Stimulated activated CD4-positive, alpha-beta T cell treated with anti-CD3 and anti-CD28 coated beads, Interleukin-4, amount 100 ng/mL, for 1 hour (primary cell): ENCODE measurements at places on chromosomes 1 and 21.

DNA sequence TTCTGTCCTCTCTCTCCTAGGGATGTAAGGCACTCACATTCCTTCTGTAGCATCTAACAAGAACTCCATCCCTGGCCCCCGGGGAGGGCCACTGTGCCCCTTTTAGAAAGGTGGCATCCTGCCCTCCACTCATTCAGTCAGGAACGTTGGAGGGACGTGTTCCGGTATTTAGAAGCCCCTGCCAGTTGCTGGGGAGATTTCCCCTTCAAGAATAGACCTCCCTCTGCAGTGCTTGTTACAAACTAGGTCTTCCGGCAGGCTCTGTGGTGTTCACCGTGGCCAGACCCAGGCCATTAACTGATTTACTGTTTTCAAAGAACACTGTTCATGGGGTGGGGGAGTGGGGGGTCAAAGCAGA, 779 bp downstream of the PCP4L1 start:
- DNase-seq = no peak

GRCh38 chr1:19436716-19437476, 48.4 kb downstream of the CAPZB start:
- DNase-seq = no peak

DNA sequence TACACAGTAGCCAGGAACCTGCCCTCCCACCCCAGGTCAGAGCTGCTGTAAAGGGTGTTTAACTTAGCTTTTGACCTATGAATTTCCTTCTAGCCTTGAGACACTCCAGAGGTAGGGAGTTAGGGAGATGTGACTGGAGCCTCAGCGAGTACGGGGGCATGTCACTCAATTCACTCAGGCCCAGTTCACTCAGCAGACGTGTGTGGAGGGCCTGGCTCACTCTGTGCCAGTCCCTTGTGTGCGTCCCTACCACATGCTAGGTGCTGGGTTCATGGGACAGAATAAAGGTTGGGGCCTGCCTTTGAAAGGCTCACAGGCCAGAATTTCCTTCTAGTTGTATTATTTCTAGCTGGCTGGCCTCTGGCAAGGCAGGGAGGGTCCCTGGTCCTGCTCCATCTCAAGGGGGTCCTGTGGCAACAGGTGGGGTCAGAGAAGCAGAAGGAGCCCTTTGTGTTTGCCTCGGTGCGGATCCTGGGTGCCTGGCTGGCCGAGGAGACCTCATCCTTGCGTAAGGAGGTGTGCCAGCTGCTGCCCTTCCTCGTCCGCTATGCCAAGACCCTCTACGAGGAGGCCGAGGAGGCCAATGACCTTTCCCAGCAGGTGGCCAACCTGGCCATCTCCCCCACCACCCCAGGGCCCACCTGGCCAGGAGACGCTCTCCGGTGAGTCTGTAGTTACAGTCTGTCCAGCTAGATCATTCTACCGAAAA, 4.5 kb downstream of the NCDN start:
- no peak for DNase-seq

- no peak for DNase-seq
These were observed 14.4 kb upstream of the SCCPDH start for GRCh38 chr1:246709835-246710234.

- no peak for DNase-seq
These were observed 80.3 kb downstream of the RUNX3 start for GRCh38 chr1:24849672-24850295.

DNA sequence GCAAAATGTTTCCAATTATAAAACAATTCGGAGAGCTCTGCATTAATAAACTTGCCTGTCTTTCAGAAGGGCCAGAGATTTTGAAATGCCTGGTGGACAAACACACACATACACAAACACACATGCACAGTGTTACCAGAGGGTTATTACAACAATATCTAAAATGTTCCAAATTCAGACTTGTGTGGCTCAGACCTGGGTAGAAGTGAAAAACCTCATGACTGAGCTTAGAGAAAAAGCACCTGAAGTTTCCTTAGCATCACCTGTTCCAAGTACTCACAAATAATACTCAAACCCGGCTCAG, 247.9 kb downstream of the FOXD2 start:
- DNase-seq = no peak

DNA sequence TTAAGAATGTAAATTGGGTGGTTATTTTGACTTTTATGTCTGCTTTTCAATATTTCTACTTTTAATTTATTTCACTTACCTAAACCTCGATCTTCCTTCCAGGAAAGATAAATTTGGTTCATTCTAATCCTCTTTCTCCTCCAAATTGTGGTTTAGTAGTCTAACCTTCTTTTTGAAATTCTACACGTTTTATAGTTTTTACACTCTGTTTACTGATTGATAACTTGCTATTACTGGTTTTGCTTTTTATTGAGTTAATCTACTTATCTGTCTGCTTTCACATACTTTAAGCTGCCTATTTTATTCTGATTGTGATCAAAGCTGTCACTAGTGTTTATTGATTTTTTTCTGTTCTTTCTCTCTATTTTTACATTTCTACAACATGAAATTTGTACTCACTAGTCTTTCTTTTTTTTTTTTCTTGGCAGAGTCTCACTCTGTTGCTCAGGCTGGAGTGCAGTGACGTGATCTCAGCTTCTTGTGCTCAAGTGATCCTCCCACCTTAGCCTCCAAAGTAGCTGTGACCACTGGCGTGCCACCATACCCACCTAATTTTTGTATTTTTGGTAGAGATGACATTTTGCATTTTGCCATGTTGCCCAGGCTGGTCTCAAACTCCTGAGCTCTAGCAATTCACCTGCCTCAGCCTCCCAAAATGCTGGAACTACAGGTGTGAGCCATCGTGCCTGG, 27.9 kb upstream of the ERRFI1 start:
- no peak for DNase-seq

DNA sequence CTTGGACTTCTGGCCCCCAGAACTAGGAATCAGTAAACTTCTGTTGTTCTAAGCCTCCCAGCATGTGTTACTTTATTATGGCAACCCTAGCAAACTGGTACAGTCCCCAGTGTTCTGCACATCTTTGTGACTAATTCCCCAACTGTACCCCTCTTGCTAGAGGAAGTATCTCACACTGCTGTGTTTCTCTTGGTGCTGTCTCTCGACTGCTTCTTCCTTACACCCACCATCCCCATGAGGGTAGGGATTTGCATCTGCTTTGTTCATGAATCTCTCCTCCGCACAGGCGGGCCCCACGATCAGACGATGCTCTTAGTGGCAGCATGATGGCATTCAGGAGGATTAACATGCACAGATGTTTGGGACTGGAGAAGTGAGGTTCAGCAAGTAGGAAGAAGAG, 46.7 kb downstream of the CLIC6 start:
- DNase-seq = no peak

- DNase-seq = no peak
These were observed 106.9 kb downstream of the SEC16B start for GRCh38 chr1:177862916-177863315.

- DNase-seq = no peak
These were observed 7.4 kb upstream of the MEX3A start for GRCh38 chr1:156089704-156090103.

- DNase-seq = no peak
These were observed 99.0 kb upstream of the BEND5 start for GRCh38 chr1:48875552-48876329.

DNA sequence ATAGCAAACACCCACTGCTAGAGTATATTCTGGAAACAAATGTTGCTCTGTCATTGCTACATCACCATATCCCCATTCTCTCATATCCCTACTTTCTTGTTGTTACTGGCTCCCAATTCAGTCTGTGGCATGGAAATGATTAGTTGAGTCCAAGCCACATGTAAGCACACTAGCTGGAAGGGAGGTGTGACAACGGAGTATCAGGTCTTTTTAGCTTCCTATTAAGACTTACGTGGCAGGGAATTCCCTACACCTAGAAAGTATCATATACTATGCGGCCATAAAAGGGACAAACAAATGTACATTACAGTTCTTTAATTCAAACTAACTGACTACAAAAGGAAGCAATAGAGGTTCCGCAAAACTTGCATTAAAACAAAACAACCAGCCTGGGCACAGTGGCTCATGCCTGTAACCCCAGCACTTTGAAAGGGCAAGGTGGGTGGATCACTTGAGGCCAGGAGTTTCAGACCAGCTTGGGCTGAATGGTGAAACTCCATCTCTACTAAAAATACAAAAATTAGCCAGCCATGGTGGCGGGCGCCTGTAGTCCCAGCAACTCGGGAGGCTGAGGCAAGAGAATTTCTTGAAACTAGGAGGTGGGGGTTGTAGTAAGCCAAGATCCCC, 48.6 kb downstream of the INTS7 start:
- DNase-seq = no peak

GRCh38 chr1:222418654-222419053, 129.2 kb downstream of the HHIPL2 start:
- no peak for DNase-seq

DNA sequence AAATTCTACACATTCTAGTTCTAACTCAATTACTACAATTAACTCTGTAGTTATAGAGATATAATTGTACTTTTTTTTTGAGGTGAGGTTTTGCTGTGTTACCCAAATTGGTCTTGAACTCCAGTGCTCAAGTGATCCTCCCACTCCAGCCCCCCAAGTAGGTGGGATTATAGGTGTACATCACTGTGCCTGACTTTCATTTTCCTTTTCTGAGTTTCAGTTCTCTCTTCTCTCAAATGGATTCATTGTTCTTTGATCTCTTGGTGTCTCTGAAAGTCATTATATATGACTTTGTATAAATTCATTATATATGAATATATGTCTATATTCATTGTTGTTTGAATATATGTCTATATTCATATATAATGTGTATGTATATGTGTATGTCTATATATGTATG, 74.0 kb upstream of the GALNT2 start:
- no peak for DNase-seq

GRCh38 chr1:96559707-96560596, 161.6 kb upstream of the PTBP2 start:
- no peak for DNase-seq

GRCh38 chr1:41803656-41804055, 115.1 kb downstream of the HIVEP3 start:
- no peak for DNase-seq

DNA sequence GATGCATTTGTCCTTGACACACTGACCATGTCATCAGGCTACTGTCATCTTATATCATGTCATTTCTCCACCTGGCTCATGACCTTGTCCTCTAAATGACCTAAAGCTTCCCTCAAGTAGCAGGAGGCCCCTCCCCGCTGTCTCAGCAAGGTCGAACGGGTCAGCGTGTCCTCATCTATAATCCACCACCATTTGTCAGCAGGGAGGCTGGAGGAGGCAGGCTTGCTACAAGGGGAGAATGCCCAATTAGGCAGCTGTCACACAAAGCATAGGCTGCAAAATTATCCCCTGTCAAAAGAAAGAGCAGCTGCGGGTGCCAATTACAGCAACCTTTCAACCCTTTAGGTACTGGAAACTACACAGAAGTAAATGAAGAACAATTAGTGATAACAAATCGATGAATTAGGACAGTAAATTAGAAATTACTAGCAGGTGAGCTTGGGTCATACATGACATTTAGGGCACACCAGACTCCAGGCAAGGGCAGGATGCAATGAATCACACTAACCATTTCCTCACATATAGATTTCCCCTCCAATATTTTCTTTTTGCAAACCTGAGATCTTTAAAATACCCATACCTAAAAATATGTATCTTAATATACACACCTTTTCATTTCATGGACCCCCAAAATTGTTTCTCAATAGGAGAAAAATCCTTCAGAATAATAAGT, 61.2 kb downstream of the NRIP1 start:
- no peak for DNase-seq

DNA sequence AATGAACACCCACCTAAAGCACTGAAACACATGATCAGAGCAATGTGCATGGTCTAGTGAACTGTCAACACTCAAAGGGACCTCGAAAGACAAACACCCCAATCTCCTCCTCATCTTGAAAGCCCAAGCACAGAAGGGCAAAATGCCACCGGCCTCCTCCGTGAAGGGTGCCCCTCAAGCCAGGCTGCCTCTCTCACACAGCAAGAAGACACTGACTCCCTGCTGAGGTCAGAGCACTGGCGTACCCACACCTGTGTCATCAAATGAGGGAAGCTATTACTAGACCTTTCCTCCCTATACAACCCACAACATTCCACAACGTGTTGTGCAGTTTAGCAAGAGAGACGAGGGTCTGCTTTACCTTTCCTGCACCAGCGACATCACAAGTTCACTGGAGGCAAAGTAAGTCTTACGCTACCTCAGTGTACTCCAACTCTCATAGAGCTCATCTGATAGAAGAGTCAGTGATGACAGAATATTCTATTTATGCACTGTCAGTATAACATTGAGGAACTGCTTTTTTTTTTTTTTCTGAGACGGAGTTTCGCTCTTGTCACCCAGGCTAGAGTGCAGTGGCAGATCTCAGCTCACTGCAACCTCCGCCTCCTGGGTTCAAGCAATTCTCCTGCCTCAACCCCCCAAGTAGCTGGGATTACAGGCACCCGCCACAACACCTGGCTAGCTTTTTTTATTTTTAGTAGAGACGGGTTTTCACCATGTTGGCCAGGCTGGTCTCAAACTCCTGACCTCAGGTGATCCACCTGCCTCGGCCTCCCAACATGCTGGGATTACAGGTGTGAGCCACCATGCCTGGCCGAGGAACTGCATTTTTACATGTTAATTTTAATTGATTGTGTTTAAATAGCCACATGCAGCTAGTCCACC, 3.3 kb downstream of the SH3BP5L start:
- DNase-seq = no peak

- no peak for DNase-seq
These were observed 95.9 kb upstream of the CCDC190 start for GRCh38 chr1:162956922-162957321.

GRCh38 chr1:217892750-217893149, 261.6 kb downstream of the SPATA17 start:
- DNase-seq = no peak

- DNase-seq = no peak
These were observed 30.5 kb downstream of the KRTAP10-1 start for GRCh38 chr21:44509539-44509938.

- DNase-seq = no peak
These were observed 16.7 kb downstream of the LURAP1 start for GRCh38 chr1:46219551-46220520.

GRCh38 chr1:115850937-115851336, 10.0 kb upstream of the NHLH2 start:
- no peak for DNase-seq

DNA sequence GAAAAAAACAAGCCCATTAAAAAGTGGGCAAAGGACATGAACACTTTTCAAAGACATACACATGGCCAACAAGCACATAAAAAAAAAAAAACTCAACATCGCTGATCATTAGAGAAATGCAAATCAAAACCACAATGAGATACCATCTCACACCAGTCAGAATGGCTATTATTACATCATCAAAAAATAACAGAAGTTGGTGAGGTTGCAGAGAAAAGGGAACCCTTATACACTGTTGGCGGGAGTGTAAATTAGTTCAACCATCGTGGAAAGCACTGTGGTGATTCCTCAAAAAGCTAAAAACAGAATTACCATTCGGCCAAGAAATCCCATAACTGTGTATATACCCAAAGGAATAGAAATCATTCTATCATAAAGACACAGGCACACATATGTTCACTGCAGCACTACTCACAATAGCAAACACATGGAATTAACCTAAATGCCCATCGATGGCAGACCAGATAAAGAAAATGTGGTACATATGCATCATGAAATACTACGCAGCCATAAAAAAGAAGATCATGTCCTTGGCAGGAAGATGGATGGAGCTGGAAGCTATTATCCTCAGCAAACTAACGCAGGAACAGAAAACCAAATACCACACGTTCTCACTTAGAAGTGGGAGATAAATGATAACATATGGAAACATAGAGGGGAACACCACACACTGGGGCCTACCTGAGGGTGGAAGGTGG, 70.1 kb downstream of the INTS7 start:
- no peak for DNase-seq
